NCI-H1092 (cell line): ENCODE measurements at places on chromosomes 6 and 20.

- no peak for DNase-seq
These were observed 91.0 kb downstream of the TBXT start for GRCh38 chr6:166076625-166077024.

DNA sequence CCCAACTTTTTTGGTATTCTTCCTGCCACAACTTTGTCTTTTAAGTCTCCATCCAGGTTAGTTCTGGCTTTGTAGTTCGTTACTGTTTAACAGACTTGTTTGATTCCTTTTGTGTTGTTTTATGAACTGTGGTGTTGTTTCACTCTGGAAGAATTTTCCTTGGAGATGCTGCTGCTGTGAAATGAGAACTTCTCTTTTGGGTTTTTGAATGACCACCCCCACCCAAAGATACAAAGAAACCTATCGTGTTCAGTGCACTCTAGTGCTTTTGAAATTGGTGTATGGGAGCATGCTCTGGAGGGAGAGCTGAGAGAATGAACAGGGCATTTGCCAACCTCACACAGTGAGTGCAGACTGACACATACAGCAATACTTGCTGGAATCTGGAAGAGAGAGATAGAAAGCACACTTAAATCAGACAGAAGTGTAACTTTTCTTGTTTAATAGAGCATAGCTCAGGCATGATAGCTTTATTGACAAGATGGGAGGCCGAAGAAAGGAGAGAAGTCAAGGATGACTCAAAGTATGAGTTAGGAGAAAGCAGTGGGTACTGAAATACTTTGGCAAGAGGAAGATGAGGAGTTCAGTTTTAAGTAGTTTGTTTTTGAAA lies 293.1 kb downstream of the SOX4 start:
- no peak for DNase-seq

GRCh38 chr20:33545763-33546162 lies 55.9 kb downstream of the CBFA2T2 start:
- DNase-seq, result no peak

GRCh38 chr6:92737983-92738382 lies 681.4 kb downstream of the EPHA7 start:
- DNase-seq, result no peak

GRCh38 chr20:34736106-34736735 lies 32.1 kb downstream of the TP53INP2 start:
- no peak for DNase-seq

GRCh38 chr6:100283285-100283684 lies 181.4 kb downstream of the SIM1 start:
- DNase-seq, result no peak

DNA sequence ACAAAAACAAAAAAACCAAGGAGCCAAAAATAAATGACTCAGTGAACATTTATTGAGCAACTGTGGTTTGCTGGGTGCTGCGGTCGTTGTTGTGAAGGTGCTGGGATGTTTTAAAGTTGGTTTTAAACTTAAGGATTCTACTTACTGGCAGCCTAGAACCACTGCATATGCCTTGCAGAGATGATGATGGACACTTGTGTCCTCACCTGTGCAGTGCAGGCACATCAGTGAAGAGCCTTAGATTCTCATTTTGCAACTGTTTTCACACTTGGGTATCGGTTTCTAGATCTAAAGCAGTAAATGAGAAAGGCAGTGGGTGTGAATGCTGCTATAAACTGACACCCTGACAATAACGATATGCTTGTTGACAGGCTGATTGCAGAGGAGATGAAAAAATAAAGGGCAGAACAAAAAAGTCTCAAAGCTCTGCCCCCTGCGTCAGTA lies 68.8 kb downstream of the UTRN start:
- DNase-seq, result no peak

DNA sequence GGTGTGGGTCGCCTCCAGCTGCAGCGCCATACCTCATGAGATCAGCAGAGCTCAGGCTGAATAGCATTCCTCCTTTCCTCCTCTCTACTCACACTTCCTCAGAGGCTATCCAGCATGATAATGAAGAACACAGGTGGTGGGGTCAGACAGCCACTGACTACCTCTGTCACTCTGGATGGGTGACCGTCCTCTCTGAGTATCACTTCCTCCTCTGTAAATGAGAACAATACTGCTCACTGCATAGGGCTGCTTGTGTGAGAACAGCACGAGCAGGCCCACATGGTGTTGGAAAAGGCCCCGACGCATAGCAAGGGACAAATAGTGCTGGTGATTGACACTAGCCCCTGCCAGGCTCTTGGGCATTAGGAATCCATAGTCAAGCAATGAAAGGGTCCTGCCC lies 239.1 kb downstream of the PRKN start:
- DNase-seq, result no peak

GRCh38 chr6:73367761-73368355 lies 1.8 kb downstream of the OOEP start:
- DNase-seq, result no peak

DNA sequence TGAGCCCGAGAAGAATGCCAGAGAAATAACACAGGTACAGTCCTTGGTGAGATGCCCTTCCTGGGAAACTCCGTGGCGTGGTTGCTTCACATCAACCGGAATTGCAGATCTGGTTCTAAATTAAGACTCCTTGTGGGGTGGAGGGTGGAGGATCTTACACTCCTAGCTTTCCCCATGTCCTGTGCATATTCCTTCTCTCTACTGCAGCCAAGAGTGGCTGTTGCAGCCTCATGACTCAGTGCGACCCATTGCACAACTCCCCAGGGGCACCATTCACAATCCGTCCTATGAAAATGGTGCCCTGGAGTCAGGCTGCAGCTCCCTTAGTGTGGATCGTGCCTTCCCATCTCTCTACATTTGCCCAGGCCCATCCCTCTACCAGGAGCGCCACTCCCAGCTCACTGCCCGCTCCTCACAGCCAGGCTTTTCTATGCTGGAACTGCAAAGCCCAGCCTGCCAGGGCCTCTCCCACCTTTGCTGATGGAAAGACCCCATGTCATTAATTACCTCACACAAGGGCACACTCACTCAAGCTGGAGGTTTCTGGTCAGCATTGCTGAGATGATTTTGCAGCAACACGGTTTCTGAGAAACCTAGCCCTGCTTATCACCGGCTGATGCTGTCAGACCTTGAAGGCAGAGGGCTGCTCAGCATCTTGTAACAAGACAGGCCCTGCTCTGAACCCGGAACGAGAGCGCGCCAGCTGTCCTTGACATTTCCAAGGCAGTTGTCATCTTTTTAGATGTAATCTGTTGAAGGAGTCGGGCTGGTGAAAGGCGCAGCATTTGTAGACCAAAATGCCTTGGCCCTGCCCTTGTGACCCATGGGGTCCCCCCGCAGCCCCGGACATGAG lies 39.7 kb downstream of the SIRPA start:
- DNase-seq, result no peak

DNA sequence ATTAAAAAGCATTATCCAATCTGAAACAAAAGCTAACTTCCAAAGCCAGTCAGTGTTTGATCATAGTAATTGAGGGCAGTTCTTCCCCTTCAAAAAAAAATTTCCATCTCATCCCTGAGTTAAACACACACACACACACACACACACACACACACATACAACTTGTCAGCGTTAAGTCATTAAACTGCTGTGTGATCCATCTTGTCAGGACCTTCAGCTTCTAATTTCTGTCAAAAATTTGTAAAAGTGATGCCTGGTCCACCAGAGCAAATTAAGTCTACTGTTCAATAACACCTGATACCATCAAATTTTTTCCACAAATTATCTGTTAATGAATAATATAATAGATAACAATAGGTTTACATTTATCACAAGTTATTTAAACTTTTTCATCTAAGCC lies 198.7 kb downstream of the GPX5 start:
- no peak for DNase-seq

DNA sequence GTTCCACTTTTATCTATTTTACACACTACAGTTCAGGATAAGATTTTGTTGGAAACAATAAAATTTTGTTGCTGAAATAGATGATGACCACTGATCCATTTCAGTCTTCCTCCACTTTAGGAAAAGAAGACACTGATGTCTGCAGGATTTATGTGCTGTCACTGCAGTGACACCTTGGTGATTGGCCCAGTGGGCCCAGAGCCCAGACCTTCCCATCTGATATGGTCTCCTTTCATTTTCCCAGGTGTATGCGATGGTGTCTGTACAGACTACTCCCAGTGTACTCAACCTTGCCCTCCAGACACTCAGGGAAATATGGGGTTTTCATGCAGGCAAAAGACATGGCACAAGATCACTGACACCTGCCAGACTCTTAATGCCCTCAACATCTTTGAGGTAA lies 19.6 kb upstream of the ADGRF4 start:
- DNase-seq, result no peak

GRCh38 chr6:28334286-28335039 lies 1.5 kb downstream of the ZSCAN31 start:
- no peak for DNase-seq

- no peak for DNase-seq
These were observed 55.7 kb upstream of the PHACTR2 start for GRCh38 chr6:143621876-143622605.

DNA sequence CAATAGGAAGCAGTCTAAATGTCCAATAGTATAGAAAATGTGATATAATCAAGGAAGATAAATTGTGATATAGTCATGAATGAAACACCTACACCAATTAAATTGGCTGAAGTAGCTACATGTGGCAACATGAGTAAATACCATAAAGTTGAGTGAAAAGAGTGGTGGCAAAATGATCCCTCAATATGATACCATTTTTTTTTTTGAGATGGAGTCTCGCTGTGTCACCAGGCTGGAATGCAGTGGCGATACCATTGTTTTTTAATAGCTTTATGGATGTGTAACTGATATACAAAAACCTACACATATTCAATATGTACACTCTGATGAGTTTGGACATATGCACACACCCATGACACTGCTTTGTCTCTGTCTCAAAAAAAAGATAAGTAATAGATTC lies 20.9 kb upstream of the ILRUN start:
- DNase-seq, result no peak

GRCh38 chr6:119348096-119348747 lies 1.3 kb downstream of the MAN1A1 start:
- no peak for DNase-seq

GRCh38 chr6:96755096-96755495 lies 82.2 kb downstream of the GPR63 start:
- no peak for DNase-seq

GRCh38 chr20:44809380-44810060 lies 826 bp downstream of the RIMS4 start:
- no peak for DNase-seq

GRCh38 chr6:31730631-31731086 lies 1.6 kb upstream of the DDAH2 start:
- no peak for DNase-seq

DNA sequence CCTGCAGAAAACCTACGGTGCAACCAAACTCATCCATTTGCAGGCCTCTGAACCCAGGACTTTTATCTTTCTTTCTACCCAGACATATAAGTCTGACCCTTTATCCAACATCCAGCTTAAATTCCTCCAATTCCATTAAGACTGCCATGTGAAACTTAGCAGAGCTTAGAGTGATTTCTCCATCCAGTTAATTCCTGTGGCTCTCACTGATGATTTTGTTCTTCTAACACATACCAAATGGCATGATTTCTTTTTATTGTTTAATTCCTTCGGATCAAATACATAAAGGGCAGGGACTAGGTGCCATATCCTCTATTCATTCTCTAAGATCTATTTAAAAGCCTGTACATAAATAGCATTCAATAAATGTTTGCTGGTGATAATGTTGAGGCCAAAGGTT lies 92.9 kb downstream of the TASP1 start:
- DNase-seq, result no peak

DNA sequence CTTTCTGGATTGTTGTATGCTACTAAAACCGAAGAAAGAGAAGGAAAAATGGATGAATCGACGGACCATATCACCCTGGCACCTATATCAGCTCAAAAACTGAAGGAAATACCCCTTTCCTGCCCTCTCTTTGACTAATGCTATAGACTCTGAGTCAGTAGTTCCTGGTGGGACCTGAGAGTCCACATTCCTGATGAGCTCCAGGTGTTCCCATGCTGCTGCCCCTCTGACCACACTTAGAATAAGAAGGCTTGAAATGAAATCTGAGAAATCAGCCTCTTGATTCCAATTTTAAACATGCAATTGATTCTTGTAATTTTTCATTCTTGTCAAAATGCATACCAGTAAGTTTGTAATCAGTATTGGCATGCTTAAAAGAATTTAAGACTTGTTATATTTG lies 75.2 kb downstream of the PRL start:
- no peak for DNase-seq

GRCh38 chr20:37420610-37421009 lies 74.7 kb downstream of the SRC start:
- no peak for DNase-seq

DNA sequence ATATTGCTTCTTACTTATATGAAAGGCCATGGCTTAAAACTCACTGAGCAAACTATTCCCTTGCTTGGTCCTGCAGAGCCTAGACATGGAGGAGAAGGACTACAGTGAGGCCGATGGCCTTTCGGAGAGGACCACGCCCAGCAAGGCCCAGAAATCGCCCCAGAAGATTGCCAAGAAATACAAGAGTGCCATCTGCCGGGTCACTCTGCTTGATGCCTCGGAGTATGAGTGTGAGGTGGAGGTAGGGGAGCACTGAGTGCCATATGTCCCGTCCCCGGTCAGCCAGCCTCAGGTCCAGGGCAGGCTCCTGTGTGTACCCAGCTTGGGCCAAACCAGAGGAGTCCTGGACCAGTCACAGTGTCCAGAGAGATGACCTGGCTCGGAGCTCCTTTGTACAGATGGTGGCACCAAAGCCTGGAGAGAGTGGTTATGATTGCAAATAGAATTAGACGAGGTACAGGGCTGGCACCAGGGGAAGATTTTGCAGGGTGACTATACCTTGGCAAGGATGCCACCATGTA lies 21.0 kb downstream of the EPB41L1 start:
- DNase-seq, result no peak

- no peak for DNase-seq
These were observed 44.3 kb downstream of the TRDN start for GRCh38 chr6:123592426-123592825.

DNA sequence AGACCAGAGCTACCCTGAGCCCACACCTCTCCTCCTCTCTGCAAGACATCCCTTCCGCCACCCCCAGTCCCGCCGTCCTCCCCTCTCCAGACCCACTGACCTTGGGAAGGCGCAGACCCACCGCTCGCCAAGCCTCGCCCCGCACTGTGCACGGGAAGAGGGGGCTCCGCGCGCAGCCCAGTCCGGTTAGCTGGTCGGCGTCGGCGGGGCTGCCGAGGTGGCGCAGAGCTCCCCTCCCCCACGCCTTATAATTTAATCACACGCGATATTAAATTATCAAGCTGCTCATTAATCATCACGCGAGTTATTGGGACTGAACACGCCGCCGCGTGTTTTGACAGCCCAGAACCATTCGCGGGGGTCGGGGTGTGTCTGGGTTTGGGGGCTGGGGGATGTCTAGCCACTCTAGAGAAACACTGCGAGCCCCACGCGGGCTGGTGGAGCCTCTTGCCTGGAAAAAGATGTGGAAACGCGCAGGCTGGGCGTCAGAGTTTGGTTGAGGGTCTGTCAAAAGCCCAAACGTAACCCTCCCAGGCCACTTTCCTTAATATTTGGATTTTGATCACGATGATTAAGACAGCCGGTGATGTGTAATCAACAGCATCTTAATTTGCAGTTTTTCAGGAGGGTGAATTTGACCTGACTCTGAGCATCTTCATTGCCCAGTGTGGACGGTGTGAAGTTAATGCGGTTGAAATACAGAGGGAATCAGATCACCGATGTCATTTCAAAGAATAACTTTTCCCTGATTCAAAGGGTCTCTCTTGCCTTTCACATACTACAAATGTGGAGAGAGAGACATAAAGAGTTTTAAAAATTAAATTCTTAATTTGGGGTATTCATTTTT lies at the start of gene LINC00237:
TSS of gene LINC00237 (minus strand) at position 188 of the 847 bp plus-strand sequence.
- no peak for DNase-seq
